Naive thymus-derived CD8-positive, alpha-beta T cell (primary cell): ENCODE measurements at places on chromosomes 13 and 19. TPM values are rescaled to one million over a fixed set of nuclear protein-coding genes. Genes with fewer than 3 reads are reported as not detected.

The TRIP10 gene
- 5.3 TPM for total RNA-seq

The NLRP7 gene
- total RNA-seq: not detected

The JSRP1 gene
- total RNA-seq: not detected

The ZNF723 gene
- not detected for total RNA-seq
